ENCODE measurements at places on chromosomes 2 and 18. TPM values are rescaled to one million over a fixed set of nuclear protein-coding genes. Genes with fewer than 3 reads are reported as not detected.

The SKA1 gene
- 1.2 TPM for total RNA-seq

The CNDP1 gene
- not detected for total RNA-seq

The NABP1 gene
- total RNA-seq: 48.6 TPM

The KIAA2012 gene
- 2.8 TPM for total RNA-seq

The TLX2 gene
- not detected for total RNA-seq

The ANKRD62 gene
- total RNA-seq: 0.27 TPM

The CHRNG gene
- total RNA-seq: not detected

The COLEC12 gene
- 79.2 TPM for total RNA-seq

GRCh38 chr18:210733-211132 is 52.4 kb downstream of the USP14 start:
- H3K4me3 ChIP-seq: no peak overlapping the region
- no peak for DNase-seq
- H3K27me3 ChIP-seq: no peaks in the 10 kb centered on the region
- no peak overlapping the region for H3K27ac ChIP-seq

- H3K4me3 ChIP-seq: no peak overlapping the region
- DNase-seq: peak; percentile 75
- H3K27ac ChIP-seq: no peak overlapping the region
Observed at GRCh38 chr18:37778417-37779165, 213.0 kb upstream of the CELF4 start.

DNA sequence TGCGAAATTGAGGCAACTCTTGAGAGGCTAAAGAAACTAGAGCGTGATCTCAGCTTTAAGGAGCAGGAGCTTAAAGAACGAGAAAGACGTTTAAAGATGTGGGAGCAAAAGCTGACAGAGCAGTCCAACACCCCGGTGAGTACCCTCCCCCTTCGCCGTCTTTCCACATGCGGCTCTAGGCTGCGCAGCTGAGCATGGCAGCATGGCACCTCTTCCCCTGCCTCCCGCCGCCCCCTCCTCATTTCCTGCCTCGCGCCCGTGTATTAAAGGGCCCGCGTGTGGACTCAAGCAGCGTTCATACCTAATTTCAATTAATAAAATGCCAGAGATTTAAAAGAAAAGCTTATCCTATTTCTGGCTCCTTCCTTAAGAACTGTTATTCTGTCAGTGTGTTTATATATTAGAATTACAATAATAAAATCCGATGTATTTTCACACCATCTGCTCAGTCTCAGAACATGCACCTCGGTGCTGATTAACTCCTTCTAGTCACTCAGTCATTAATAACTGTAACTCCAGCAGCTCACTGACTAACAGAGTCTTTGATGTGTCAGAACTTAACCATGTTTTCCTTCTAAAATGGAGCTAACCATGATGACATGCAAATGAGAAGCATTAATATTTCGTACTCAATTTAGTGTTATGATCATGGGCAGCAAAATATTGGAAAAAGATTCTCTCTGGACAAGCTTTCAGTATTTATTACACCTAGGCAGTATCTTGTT is 137.4 kb upstream of the CDCA7 start:
- no peak for DNase-seq
- H3K36me3 ChIP-seq: no peaks in the 10 kb centered on the region
- peaks cover 12% of the 10 kb centered on the region for H3K4me1 ChIP-seq
- H3K27ac ChIP-seq: no peak overlapping the region

DNA sequence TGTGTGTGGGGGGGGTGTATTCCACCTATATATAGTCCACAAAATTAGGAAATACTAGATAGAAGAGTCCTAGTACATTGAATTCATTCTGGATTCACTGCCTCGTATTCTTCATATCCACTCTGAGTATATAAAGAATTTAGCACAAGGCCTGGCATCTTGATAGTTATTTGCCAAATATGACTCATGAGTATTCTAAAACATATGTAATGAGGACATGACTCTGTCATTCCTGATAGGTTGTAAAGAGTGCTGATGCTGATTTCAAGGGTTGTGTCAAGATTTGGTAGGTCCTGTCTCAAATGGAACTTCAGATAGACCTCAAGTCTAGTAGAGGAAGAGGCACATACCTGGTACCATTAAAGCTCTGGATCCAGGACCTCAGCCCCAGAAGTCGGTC is 173.4 kb upstream of the BOD1L2 start:
- no peaks in the 10 kb centered on the region for H3K27me3 ChIP-seq
- H3K4me3 ChIP-seq: no peak overlapping the region
- no peak overlapping the region for H3K27ac ChIP-seq
- no peaks in the 10 kb centered on the region for H3K36me3 ChIP-seq
- H3K4me1 ChIP-seq: no peaks in the 10 kb centered on the region

GRCh38 chr2:74066491-74067203 is 81.1 kb downstream of the BOLA3 start:
- DNase-seq: no peak
- H3K27ac ChIP-seq: no peak overlapping the region
- no peaks in the 10 kb centered on the region for H3K36me3 ChIP-seq

- no peak overlapping the region for H3K4me3 ChIP-seq
- H3K4me1 ChIP-seq: no peaks in the 10 kb centered on the region
- DNase-seq: no peak
Observed at GRCh38 chr2:33929467-33929866, 330.4 kb upstream of the FAM98A start.

- H3K4me3 ChIP-seq: no peak overlapping the region
- no peaks in the 10 kb centered on the region for H3K4me1 ChIP-seq
- DNase-seq: no peak
- H3K27ac ChIP-seq: no peak overlapping the region
Observed at GRCh38 chr2:54040250-54040649, 69.5 kb upstream of the PSME4 start.

- peaks cover 26% of the 10 kb centered on the region for H3K4me1 ChIP-seq
- no peak overlapping the region for H3K27ac ChIP-seq
- H3K4me3 ChIP-seq: no peak overlapping the region
- DNase-seq: no peak
- no peaks in the 10 kb centered on the region for H3K36me3 ChIP-seq
Observed at GRCh38 chr18:22334567-22334966, 83.1 kb downstream of the CTAGE1 start.

DNA sequence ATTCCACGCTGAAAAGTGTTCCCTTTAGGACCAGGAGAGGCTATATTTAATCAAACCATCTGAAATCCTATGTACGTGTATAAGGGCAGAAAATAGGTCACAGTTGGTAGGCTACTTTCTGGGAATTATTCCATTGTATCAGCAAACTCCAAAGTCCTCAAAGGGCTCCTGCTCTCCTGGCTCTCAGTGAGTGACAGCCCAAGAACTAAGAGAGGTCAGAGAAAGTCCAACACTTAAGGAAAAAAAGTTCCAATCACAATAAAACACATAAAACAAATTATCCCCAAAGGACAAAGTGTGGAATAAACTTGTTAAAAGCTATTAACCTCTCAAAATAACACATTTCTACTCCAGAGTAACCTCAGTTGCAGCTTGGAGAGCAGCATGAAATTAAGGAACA is 183.3 kb downstream of the SLC8A1 start:
- DNase-seq: no peak
- no peaks in the 10 kb centered on the region for H3K27me3 ChIP-seq
- H3K4me1 ChIP-seq: no peaks in the 10 kb centered on the region
- H3K4me3 ChIP-seq: no peak overlapping the region

GRCh38 chr2:86747711-86748639 is 27.9 kb downstream of the RMND5A start:
- no peak overlapping the region for H3K4me3 ChIP-seq
- H3K27me3 ChIP-seq: no peaks in the 10 kb centered on the region
- H3K4me1 ChIP-seq: peaks cover 8% of the 10 kb centered on the region
- H3K36me3 ChIP-seq: peaks cover 25% of the 10 kb centered on the region

GRCh38 chr2:126748929-126749518 is 93.1 kb downstream of the GYPC start:
- H3K27ac ChIP-seq: no peak overlapping the region
- H3K36me3 ChIP-seq: no peaks in the 10 kb centered on the region
- H3K4me3 ChIP-seq: no peak overlapping the region
- no peaks in the 10 kb centered on the region for H3K4me1 ChIP-seq
- no peaks in the 10 kb centered on the region for H3K27me3 ChIP-seq
- no peak for DNase-seq

GRCh38 chr18:23155537-23155936 is 20.3 kb downstream of the CABLES1 start:
- no peak overlapping the region for H3K4me3 ChIP-seq
- no peaks in the 10 kb centered on the region for H3K27me3 ChIP-seq
- no peak overlapping the region for H3K27ac ChIP-seq
- H3K36me3 ChIP-seq: no peaks in the 10 kb centered on the region
- peaks cover 23% of the 10 kb centered on the region for H3K4me1 ChIP-seq

GRCh38 chr2:30769481-30769780 is 37.8 kb downstream of the CAPN13 start:
- no peaks in the 10 kb centered on the region for H3K4me1 ChIP-seq
- H3K4me3 ChIP-seq: no peak overlapping the region
- no peak for DNase-seq
- no peaks in the 10 kb centered on the region for H3K27me3 ChIP-seq
- no peaks in the 10 kb centered on the region for H3K36me3 ChIP-seq
- H3K27ac ChIP-seq: no peak overlapping the region
